Stimulated activated CD8-positive, alpha-beta memory T cell treated with anti-CD3 and anti-CD28 coated beads, Interleukin-7, amount 100 ng/mL, for 4 hours (primary cell): ENCODE measurements at places on chromosomes 5 and 9.

- DNase-seq: no peak
These were observed 6.3 kb downstream of the FGF10 start for GRCh38 chr5:44382894-44383293.

- DNase-seq: no peak
These were observed 82.3 kb downstream of the SPTLC1 start for GRCh38 chr9:92032891-92033290.

- no peak for DNase-seq
These were observed 14.7 kb downstream of the UBAC1 start for GRCh38 chr9:135946392-135946994.

DNA sequence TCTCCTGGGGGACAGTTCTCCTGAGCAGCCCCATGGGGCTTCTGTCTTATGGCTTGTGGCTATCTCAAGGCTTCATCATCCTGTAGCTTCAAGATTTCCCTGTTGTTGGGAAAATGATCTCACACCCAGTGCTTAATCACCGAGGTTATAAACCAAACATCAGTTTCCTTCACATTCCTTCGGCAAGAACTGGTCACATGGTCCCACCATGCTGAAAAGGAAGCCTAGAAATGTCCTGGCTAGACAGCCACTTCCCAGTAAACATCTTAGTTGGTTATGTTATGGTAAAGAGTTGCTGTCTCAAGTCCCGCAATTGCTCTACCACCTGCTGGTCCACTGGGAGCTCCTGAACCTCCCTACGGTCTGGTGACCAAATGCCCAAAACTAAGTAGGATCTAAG lies 66.0 kb downstream of the RAB3C start:
- DNase-seq: no peak

- DNase-seq: no peak
These were observed 151.9 kb downstream of the MACROH2A1 start for GRCh38 chr5:135246923-135247795.

DNA sequence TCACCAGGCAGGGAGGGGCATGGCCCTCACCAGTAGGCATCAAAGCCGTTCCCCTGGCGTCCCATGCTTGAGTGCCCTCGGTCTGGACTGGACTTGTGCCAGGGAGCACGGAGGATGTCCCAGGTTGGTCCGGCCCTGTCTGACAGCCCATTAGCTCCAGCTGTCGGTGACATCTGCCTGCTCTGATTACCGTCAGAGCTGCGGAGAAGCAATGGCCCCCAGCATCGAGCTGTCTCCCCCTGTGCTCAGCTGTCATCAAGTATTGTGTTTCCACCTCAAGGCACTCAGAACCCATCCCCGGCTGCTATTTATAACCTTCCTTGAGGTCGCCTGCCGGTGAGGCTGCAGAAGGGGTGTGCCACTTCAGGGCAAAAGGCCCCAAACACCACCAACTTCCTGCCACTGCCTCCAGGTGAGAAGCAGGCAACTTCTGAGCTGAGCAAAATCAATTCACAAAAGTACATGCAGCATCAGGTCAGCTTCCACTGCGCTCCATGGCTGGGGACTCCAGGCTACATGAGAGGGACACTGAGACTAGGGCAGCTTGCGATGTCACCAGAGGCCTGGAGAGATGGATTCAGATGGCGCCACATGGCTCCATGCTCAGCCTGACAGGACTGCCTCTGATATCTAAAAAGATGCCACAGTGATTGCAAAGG lies 142.7 kb downstream of the C5orf15 start:
- no peak for DNase-seq

- no peak for DNase-seq
These were observed 138.5 kb downstream of the MPDZ start for GRCh38 chr9:13140843-13141592.
